ENCODE measurements at places on chromosomes 4 and X.

GRCh38 chr4:125734504-125734903 lies 419.7 kb downstream of the FAT4 start:
- no peak for DNase-seq

- DNase-seq = no peak
Measured at GRCh38 chr4:137510557-137511265, 21.6 kb downstream of the PCDH18 start.

DNA sequence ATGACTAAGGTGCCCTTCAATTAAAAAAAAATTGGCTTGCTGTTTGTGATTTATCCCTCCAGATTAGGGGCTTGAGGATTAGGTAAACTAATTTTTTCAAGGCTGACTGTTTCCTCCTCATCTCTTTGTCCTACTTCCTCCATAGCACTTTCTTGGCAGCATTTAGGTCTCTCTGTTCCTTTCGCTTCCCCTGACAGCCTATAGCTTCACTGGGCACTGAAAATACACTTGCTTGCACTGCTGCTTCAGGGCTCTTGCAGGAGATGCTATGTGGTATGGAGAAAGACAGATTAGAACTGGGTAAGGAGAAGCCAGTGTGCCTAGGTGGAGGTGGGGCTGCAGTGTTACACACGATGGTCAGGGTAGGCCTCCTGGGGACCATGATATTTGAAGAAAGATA lies 112.3 kb upstream of the SFRP2 start:
- DNase-seq = no peak

DNA sequence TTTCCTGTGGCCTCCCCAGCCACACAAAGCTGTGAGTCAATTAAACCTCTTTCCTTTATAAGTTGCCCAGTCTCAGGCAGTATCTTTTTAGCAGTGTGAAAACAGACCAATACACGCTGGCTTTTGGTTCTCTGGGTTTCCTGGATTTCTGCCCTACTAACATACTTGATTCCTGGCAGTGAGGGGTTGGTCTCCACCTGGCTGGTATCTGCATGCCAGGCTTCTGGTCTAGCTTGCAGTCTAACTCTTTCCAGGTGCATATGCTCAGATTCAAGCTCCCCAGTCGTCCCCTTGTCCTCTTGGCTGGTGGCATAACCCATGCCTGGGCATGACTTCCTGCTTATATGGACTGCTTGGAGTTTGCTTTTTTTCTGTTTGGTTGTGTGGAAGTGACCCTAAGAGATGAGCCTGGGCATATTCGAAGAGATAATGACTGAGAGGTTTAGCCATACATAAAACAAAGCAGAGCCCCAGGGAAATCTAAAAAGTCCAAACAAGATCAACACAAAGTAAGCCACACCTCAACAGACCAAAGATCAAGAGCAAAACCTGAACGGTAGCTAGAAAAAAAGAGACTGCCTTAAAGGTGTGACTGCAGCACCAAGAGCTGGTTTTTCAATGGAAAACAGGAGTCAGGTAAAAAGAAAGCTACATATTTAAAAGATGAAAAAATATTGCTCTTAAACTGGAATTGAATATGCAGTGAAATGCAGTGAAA lies 102.1 kb upstream of the STS start:
- DNase-seq = no peak

DNA sequence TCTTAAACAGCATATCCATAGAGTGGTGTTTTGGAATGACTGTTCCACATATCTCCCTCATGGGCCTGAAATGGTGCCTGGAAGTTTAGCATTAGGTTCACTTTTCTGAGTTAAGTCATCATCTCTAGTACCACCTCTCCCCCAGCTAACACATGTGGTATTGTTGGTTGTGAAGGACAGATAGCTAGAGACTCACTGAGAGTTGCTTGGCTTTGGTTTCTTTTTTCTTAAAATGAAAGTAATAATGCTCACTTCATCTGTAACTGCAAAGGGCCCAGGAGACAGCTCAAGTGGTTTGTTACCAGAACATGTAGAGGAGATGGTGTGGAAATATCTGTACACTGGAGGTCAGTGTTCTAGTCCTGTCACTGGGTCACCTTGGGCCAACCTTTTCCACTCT lies 90.9 kb downstream of the EFNB1 start:
- no peak for DNase-seq

GRCh38 chr4:40991908-40992307 lies 222.4 kb downstream of the APBB2 start:
- no peak for DNase-seq

GRCh38 chr4:8005814-8006215 lies 66.2 kb upstream of the AFAP1 start:
- no peak for DNase-seq

- no peak for DNase-seq
Measured at GRCh38 chr4:177118596-177118995, 191.1 kb upstream of the NEIL3 start.
